ENCODE measurements at places on chromosomes 7 and 10. TPM values are rescaled to one million over a fixed set of nuclear protein-coding genes. Genes with fewer than 3 reads are reported as not detected.

Gene AKR1C2
- 7.2 TPM for total RNA-seq

Gene SP8
- not detected for total RNA-seq

Gene MBLAC1
- total RNA-seq: 4.1 TPM

Gene TAS2R3
- total RNA-seq: 7.5 TPM

Gene RADIL
- 2.1 TPM for total RNA-seq

Gene NAT16
- not detected for total RNA-seq

Gene HSPA14
- 11.7 TPM for total RNA-seq

Gene ARHGAP21
- 25.9 TPM for total RNA-seq

Gene TRIM73
- total RNA-seq: 10.8 TPM

Gene RARRES2
- total RNA-seq: 23.4 TPM

Gene GPR26
- not detected for total RNA-seq

Gene VAX1
- not detected for total RNA-seq

Gene SFTPA1
- not detected for total RNA-seq
